ENCODE measurements at places on chromosomes 1 and 21.
A peak's percentile ranks its signal among the peaks of the same experiment; 100 is the strongest.

DNA sequence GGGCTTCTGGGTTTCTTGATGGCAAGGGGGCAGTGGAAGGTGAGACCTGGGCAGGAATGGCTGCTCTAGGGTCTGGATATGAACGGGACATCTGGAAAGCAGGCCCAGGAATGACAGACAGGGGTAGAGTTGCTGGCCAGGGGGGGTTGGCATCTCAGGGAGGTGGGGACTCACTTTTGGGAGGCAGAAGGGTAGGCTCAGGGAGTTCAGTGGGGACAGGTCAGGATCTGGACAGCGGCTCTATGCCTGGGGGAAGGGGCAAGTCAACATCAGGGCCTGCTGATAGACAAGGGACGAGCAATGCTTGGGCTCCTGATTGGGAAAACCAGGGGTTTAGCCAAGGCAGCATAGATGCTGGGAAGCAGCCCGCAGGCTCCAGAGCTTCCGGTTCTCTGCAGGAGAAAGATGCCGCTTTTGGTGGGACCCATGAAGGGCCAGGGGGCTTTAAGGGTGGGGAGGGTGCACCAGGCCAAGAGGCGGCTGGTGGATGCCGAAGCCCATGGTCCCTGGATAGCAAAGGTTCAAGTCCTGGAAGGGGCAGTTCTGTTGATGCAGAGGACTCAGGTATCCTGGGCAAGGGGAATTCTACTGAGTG, 21.9 kb downstream of the IGFN1 start:
- H3K36me3 ChIP-seq: no peaks in the 10 kb centered on the region
- no peak overlapping the region for H3K4me3 ChIP-seq
- DNase-seq: no peak
- no peak overlapping the region for H3K27ac ChIP-seq
- peaks cover 22% of the 10 kb centered on the region for H3K27me3 ChIP-seq

DNA sequence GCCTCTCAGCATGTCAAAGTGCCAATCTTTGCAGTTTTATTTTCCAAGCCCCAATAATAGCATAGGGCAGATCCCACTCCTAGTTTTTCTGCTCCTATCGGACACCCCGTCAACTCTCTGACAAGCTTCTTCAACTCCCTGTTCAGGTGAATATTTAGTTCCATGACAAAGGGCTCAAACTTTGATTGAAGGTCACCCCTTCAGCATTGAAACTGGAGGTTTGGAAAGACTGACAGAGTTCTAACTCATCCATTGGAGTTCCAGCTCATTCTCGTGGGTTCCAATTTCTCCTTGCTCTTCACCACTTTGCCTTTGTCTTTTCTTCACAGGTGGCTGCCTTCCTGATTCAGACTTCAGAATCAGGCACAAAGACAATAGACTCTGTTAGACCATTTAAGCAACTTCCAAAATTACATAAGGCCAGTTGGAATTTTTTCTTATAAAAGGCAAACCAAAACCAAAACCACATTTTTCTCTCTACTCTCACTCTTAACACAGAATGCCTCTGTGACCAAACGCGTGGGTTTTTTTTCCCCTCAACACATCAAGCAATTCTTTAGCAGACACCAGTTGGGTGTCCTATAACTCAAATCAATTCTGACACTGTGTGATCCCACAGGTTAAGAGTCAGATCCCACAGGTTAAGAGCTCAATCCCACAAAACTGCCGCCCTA, 169.3 kb upstream of the USP25 start:
- no peak for DNase-seq
- H3K4me1 ChIP-seq: no peaks in the 10 kb centered on the region
- peaks cover 19% of the 10 kb centered on the region for H3K27me3 ChIP-seq
- no peak overlapping the region for H3K4me3 ChIP-seq
- H3K27ac ChIP-seq: no peak overlapping the region

GRCh38 chr1:11719313-11720032, 16.5 kb upstream of the AGTRAP start:
- no peaks in the 10 kb centered on the region for H3K36me3 ChIP-seq
- H3K27ac ChIP-seq: peak overlapping the region; percentile 94
- peak; percentile 84 for DNase-seq
- H3K27me3 ChIP-seq: no peaks in the 10 kb centered on the region

DNA sequence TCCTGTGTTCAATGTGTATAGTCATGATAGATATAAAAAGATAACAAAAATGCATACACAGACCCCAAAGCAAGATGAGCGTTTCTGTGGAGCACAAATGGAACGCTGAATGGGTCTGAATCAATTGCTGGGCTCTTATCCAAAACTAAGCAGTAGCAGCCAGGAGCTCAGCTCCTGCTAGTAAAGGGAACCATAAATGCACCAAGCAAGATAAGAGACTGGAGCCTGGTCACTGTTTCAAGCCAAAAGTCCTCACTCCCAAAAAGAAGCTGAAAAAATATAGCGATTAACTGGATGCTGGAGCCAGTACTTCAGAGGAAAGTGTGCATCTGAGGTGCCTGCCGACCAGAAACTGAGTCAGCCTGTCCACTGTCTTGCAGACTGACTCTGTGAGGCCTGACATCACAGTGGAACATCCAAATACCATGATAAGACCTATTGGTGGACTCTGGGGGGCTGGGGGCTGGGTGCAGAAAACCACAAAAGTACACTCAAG, 68.9 kb downstream of the LRRC8C start:
- peaks cover 14% of the 10 kb centered on the region for H3K36me3 ChIP-seq
- H3K4me3 ChIP-seq: no peak overlapping the region
- peaks cover 53% of the 10 kb centered on the region for H3K4me1 ChIP-seq
- H3K27me3 ChIP-seq: no peaks in the 10 kb centered on the region
- H3K27ac ChIP-seq: no peak overlapping the region
- no peak for DNase-seq

GRCh38 chr1:40003156-40004093, 37.1 kb upstream of the CAP1 start:
- no peak for DNase-seq
- peaks cover 17% of the 10 kb centered on the region for H3K4me1 ChIP-seq
- H3K27me3 ChIP-seq: no peaks in the 10 kb centered on the region
- H3K36me3 ChIP-seq: no peaks in the 10 kb centered on the region

GRCh38 chr21:43864962-43865539, at the start of gene AGPAT3:
AGPAT3 (plus strand) TSS chr21:43865223; CDS start chr21:43959682, 94,459 bp downstream.
- peaks cover 22% of the 10 kb centered on the region for H3K4me1 ChIP-seq
- H3K4me3 ChIP-seq: peak within 1 kb of the TSS; percentile 50
- peak within 1 kb of the TSS; percentile 65 for H3K27ac ChIP-seq
- no peaks in the 10 kb centered on the region for H3K27me3 ChIP-seq
- peaks cover 6% of the 10 kb centered on the region for H3K36me3 ChIP-seq

- peaks cover 20% of the 10 kb centered on the region for H3K4me1 ChIP-seq
- peak overlapping the region; percentile 85 for H3K27ac ChIP-seq
- peaks cover 5% of the 10 kb centered on the region for H3K36me3 ChIP-seq
- peak overlapping the region; percentile 95 for H3K4me3 ChIP-seq
- DNase-seq: no peak
Measured at GRCh38 chr1:46248122-46248920, 758 bp downstream of the RAD54L start.

DNA sequence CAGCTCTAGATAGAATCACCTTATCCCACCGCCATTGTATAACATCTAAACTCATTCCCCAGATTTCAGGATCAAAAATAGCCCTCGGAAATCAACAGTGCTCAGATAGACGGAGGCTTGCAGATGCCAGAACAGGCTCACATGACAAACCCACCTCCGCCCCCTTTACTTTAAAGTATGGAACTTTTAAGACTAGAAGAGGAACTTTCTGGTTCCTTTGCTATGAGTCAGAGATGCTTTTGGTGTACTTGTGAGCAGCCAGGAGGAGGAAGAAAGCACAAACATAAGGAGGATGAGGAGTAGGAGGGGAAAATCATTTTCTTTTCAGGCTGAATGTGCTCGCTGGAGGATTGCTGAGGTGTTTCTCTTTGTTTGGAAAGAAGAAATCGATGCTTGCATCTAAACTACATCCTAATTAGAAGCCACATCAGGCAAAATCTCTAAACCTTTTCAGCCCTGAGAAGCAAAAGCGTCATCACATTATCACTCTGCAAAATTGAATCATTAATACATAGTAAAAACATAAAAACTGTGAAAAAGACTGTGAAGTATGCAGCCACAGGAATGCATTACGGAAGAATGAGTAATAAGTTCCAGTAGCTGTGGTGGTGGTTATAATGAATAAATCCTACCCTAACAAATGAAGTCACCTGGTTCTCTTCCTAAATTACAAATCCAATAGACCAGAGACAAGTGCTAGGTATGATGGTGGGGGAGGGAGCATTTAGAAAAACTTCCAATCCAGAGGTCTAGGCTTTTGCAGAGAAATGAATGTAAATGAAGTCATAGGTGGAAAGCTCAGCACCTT, 251.3 kb downstream of the KCNH1 start:
- H3K4me3 ChIP-seq: no peak overlapping the region
- H3K27ac ChIP-seq: no peak overlapping the region
- peaks cover 9% of the 10 kb centered on the region for H3K36me3 ChIP-seq

DNA sequence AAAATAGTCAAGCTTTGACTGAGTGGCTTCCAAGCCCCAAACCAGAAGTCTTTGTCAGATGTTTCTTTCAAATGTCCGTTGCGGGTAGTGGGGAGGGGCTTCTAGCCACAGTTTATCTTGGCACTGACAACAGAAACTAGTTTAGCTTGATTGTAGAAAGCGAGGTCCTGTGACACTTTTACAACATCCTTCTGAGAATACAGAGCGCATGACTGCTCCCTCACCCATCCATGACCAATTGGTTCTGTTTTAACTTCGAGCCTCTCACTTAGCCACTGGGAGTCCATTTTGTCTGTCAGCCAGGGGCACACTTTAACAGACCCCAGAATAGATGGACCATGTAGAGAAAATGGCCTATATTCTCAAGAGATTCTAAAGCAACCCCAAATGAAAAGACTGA, 199.2 kb upstream of the ST6GALNAC5 start:
- no peaks in the 10 kb centered on the region for H3K27me3 ChIP-seq
- H3K4me3 ChIP-seq: no peak overlapping the region
- no peaks in the 10 kb centered on the region for H3K36me3 ChIP-seq
- H3K4me1 ChIP-seq: no peaks in the 10 kb centered on the region

- H3K27ac ChIP-seq: no peak overlapping the region
- H3K36me3 ChIP-seq: no peaks in the 10 kb centered on the region
- H3K27me3 ChIP-seq: peaks cover 52% of the 10 kb centered on the region
- peak; percentile 54 for DNase-seq
- peaks cover 6% of the 10 kb centered on the region for H3K4me1 ChIP-seq
Measured at GRCh38 chr21:34707876-34708325, 39.1 kb downstream of the CLIC6 start.

DNA sequence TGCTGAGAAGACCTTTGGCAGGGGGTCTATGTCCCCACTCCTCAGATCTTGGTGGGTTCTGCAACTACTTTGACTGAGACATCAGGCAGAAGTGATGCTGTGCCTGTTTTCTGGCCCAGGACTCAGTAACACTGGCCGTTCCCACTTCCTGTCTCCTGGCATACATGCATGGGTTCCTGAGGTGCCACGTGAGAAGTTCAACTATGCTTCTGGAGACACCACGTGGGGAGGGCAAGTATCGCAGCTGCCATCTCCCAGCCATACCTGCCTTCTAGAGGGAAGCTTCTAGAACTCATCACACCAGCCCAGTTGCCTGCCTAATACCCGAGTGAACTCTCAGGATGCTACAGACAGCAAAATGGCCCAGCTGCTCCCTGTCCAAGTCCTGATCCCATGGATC, 65.8 kb downstream of the TRABD2B start:
- no peak overlapping the region for H3K27ac ChIP-seq
- H3K27me3 ChIP-seq: peaks cover 14% of the 10 kb centered on the region
- no peaks in the 10 kb centered on the region for H3K4me1 ChIP-seq
- H3K4me3 ChIP-seq: no peak overlapping the region
- DNase-seq: no peak

GRCh38 chr1:54559771-54560231, 11.8 kb downstream of the ACOT11 start:
- no peak for DNase-seq
- H3K27ac ChIP-seq: no peak overlapping the region
- no peaks in the 10 kb centered on the region for H3K36me3 ChIP-seq
- H3K27me3 ChIP-seq: peaks cover 8% of the 10 kb centered on the region
- H3K4me3 ChIP-seq: no peak overlapping the region
- no peaks in the 10 kb centered on the region for H3K4me1 ChIP-seq

- DNase-seq: no peak
- H3K4me1 ChIP-seq: no peaks in the 10 kb centered on the region
- no peak overlapping the region for H3K4me3 ChIP-seq
- no peak overlapping the region for H3K27ac ChIP-seq
- H3K27me3 ChIP-seq: peaks cover 29% of the 10 kb centered on the region
- no peaks in the 10 kb centered on the region for H3K36me3 ChIP-seq
Measured at GRCh38 chr1:204277563-204278219, 63.9 kb upstream of the GOLT1A start.

DNA sequence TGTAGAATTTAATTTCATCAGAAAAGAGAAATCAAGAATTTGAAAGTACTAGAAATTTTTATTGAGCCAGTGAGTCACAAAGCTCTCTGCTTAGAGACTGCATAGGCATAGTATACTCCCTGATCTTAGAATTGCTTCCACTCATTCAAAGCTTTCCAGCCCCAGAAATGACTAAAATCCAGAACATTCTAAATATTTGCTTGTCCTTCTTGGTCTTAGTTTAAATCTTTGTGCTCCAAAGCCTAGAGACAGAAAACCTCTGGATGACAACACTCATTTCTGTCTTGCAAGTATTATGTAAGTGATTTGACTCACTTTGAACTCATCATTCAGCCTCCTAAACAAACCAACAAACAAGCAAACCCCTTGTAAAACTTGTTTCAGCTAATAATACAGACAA, 74.2 kb downstream of the PTPRC start:
- DNase-seq: no peak
- no peak overlapping the region for H3K4me3 ChIP-seq
- peaks cover 47% of the 10 kb centered on the region for H3K4me1 ChIP-seq
- H3K27me3 ChIP-seq: no peaks in the 10 kb centered on the region
- H3K36me3 ChIP-seq: peaks cover 58% of the 10 kb centered on the region
- peak overlapping the region; percentile 76 for H3K27ac ChIP-seq

DNA sequence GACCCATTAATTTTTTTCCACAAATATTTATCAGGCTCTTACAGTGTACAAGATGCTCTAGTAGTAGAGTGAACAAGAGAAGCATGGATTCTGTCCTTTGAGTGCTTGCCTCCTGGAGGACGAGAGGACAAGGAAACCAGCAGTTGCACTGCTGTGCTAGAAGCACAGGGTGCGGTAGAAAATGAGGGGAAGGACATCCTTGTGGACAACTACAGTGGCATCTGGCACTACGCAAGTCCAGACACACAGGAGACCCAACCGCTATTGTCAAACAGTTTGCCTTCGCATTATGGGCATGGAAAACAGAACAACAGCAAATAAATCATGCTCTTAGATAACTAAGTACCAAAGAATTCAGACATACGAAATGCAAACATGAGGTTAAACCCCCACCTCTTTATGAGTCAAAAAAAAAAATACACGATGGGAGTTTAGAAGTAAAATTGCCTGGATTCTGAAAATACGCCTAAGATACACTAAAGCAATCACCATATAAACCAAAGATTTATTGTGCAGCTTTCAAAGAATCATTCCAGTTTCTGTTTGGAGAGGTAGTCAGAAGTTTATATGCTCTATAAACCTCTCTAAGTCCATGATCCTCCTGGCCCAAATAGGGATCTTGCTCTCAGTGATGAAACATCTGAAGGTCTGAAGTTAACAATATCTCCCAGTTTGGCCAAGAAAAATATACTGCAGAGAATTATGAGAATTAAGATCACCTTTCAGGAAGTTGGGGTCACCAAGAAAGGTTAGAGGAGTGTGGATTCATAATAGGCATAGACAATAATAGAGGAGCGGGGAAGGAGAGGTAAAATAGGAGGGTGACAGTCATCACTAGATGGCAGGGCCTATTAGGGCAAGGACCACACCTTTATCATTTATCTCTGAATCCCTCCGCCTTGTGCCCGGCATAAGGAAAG, 307.8 kb downstream of the NFIA start:
- DNase-seq: no peak
- no peak overlapping the region for H3K4me3 ChIP-seq
- H3K27me3 ChIP-seq: no peaks in the 10 kb centered on the region
- H3K36me3 ChIP-seq: no peaks in the 10 kb centered on the region
- peaks cover 7% of the 10 kb centered on the region for H3K4me1 ChIP-seq
